ENCODE measurements at places on chromosomes 2 and 18.

- DNase-seq: no peak
These were observed 17.7 kb upstream of the CHRNA1 start for GRCh38 chr2:174781996-174782395.

DNA sequence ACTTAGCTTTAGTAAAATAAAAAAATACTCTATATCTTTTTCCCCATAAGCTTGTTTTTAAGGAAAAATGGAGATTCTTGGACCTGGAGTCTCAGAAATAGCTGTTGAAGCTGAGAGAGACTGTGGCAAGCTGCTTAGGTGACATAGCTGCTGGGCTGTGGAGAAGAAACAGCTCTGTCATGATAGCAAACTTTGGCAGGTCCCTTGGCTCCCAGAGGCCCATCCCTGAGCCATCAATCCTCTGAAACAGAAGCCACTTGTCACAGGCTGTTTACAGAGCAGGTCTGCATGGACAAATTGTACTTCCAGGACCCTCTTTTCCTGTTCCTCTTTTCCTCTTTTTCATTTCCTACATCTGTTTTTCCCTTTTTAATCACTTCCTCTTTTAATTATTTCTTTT is 1370.1 kb upstream of the CRIM1 start:
- DNase-seq: no peak

- no peak for DNase-seq
These were observed 8.4 kb upstream of the MGAT5 start for GRCh38 chr2:134245340-134245984.

DNA sequence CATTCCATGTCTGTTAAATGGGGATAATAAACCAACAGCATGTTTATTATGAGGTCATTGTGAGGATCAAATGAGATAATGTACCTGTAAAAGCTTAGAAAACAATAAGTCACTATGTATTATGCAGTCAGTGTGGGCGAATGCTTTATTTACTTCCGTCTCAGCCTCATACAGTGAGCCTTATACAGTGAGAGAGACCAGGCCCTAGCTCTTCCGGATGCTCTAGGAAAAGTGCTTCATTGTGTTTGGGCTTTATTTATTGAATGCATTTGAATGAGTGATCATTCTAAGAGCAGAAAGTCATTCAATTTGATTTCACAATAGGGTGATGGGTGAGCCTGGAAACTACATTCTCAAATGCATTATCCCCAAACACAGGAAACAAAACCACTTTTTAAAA is 603.9 kb upstream of the FANCL start:
- DNase-seq: no peak

GRCh38 chr2:48754874-48755273 is 650 bp downstream of the LHCGR start:
- DNase-seq: no peak

- DNase-seq: no peak
These were observed 230.9 kb upstream of the SLC14A2 start for GRCh38 chr18:45384137-45384961.

- no peak for DNase-seq
These were observed 227.4 kb upstream of the COL3A1 start for GRCh38 chr2:188746727-188747126.

- DNase-seq: peak; percentile 16
These were observed 49.0 kb upstream of the RAB6C start for GRCh38 chr2:129930451-129930850.

GRCh38 chr2:217151509-217152206 is 291.8 kb upstream of the TNP1 start:
- no peak for DNase-seq

DNA sequence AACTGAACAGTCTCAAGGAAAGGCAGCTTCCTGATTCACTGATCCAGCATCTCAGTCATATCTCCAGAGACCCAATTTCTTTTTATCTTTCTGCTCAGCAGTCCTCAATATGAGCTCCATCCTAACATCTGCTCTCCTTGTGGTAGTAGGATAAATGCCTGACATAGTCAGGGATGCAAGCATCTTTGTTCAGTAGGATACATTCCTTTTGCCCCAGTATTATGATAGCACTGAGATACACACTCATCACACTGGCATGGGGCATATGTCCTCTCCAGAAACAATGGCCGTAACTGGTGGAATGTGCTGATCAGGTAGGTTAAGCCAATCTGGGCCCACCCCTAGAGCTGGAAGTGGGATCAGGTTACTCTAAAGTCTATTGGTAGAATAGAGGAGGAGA is 207.2 kb downstream of the ETAA1 start:
- no peak for DNase-seq

DNA sequence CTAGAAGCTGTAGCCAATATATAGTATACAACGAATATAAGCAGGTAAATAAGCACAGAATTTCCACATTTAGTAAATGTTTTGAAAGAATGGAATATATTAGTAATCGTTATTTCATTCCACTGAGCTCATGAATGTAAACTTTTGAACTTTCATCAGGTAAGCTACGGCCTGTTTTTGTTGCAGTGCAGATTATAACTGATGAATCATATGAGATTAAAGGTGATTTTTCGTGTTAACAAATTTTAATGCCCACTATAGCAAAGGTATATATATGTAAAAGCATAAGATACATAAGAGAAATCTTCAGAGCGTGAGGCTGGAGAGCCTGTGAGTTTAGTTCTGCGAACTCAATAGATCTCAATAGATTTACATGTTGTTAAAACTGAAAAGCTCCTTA is 1.1 kb downstream of the SCYGR1 start:
- no peak for DNase-seq

DNA sequence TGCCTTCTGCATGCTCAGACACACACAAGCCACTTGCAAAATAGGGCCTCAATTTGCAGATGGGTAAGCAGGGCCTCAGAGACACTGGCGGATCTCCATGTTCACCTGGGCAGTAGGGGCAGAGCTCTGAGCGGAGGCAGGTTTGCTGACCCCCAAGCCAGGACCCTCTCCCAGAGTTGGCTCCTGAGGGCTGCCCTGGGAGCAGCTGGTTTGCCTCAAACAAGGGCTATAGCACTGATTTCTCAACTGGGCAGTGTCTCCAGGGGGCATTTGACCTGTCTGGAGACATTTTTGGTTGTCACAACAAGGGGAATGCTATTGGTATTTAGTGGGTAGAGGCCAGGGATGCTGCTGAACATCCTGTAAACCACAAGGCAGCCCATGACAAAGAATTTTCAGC is 11.6 kb downstream of the GLI2 start:
- DNase-seq: no peak

Data from GOT3 (cell line).